ENCODE measurements at places on chromosomes 2 and 18. TPM values are rescaled to one million over a fixed set of nuclear protein-coding genes. Genes with fewer than 3 reads are reported as not detected.

GRCh38 chr2:41937921-41938708 lies 109.7 kb upstream of the PKDCC start:
- peak; percentile 88 for DNase-seq

DNA sequence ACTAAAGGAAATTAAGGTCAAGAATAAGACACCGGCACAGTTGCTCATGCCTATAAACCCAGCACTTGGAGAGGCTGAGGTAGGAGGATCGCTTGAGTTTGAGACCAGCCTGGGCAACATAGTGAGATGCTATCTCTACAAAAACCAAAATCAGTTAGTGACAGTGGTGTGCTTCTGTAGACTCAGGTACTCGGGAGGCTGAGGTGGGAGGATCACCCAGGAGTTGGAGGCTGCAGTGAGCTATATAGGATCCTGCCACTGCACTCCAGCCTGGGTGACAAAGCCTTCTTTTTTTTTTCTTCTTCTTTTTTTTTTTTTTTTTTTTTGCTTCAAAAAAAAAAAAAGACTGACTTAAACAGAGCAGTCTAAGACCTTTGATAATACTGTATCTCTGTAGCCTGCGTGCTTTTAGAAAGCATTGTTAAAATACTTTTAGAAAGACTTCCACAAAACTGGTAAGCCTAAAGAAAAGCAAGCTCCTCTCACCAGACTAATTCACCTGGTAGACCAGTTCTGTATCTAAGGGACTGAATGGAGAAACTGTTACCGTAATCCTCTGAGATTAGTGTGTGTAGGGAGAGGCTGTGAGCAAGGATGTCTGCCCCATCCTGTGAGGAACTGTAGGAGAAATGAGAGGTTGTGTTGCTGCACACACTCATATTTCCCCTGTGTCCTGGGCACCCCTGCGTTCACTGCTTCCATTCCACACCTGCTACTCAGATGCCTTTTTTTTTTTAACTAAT lies 10.8 kb downstream of the RAB12 start:
- no peak for DNase-seq

- no peak for DNase-seq
These were observed 55.7 kb downstream of the GLI2 start for GRCh38 chr2:120791243-120791961.

GRCh38 chr2:206368484-206368883 lies 74.8 kb upstream of the ADAM23 start:
- no peak for DNase-seq

DNA sequence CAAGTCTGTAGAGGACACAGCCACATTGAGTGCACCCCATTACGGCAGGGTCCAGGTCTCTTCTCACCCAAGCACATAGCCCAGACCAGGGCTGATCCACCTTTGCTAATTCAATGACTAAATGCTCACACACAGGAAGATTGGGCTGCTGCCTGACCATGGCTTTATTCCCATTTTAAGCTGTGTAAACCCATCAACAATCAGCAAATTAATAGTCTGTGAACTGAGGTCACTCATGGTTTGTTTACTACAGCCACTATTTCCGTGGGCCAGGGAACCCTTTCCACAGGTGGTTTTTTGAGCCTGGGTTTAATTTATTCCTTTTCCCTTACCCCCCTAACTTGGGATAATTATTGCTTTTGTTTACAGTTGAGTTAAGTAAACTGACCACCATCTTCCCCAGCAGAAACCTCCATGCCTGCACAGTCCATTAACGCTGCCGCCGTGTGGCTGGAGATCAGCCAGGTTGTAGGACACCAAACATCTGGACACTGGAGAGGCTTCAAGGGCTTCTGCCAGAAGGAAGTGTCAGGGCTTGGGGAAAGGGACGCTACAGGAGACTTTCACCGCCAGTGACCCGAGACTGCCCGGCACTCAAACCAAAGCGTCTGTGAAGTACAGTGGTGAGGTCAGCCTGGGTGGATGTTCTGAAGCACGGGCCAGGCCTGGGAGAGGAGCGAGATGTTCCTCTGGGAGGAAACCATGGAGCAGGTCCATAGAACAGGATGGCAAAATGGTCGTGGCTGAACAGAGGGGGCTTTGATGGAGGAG lies 282.9 kb downstream of the DYSF start:
- no peak for DNase-seq

REG3G gene
- not detected for total RNA-seq

GRCh38 chr2:46570396-46570795 lies 91.0 kb downstream of the TMEM247 start:
- DNase-seq = no peak

NTSR2 gene
- total RNA-seq = not detected

DNA sequence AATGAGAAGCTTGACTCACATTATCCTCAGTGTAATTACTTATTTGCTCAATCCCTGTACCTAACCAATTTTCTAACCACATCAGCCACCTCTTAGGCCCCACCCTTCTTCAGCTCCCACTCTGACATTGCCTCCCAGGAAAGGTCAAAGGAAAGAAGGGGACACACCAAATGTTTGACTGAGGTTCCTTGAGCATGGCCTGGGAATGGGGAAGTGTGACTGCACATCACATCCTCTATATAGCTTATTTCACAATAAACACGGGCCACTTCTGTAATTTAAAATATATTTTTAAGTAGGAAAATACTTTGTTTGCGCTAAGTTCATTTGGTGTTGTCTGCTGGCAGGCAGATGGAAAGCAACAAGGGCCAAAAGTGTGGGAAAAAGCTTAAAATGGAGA lies 3.0 kb upstream of the FIGLA start:
- no peak for DNase-seq

DSG2 gene
- total RNA-seq = 32.1 TPM

DNA sequence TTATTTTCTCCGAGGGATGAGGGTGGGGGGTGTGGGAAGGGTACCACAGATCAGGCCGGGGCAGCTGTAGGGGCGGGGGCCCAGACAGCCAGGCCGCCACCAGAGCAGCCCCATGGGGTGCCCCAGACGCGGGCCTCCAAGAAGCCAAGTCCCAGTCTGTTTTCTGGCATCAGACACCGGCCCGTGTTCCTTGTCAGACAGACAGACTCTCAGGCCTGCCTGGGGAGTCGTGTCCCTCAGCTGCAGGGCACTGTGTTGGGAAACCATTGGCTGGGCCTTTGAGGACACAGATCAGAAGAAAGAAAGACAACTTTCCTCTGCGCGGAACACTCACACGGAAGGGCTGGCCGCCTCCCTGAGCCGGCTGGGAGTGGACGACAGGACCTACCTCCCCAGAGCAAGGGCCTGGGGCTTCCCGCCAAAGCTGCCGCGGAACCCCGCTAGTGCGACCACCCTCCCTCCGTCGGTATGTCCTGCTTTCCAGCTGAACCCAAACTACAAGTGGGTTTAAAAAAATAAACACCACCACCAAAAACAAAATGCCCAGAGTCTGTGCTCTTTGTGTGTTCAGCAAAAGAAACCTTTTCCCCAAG lies 88.0 kb downstream of the SMAD7 start:
- DNase-seq = no peak

DNA sequence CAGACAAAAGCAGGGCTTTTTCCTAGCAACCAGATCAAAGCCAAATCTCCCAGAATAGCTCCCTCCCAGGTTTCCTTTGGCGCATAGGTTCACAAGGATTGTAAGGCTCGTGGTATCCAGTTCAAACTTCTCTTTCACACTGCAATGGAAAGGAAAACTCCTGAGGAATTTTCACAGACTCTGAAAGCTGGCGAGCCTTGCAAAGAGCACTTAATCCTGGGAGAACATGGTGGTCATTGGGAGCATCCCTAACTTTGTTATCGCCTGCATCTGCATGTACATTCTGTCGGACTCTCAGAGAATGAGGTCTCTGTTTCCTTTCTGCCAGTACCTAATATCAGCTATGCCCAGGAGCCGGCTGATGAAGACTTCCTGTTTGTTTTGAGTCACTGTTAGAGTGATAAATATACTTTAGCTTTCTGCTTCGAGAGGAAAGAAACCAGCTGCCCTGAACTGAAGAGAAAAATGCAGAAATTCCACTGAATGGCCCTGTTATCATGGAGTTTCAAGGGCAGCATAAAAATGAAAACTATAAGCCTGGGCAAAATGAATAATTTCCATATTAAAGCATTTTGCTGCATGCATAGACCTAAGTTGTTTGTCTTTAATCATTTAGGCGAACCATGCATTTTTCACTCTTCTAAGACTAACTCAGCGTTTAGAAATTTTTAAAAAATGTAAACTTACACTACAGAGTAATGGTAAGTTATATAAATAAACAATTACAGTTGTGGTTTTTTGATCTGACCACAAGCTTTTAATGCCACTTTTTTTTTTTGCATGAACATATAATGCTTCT lies 76.4 kb upstream of the ZEB2 start:
- DNase-seq = no peak

DNA sequence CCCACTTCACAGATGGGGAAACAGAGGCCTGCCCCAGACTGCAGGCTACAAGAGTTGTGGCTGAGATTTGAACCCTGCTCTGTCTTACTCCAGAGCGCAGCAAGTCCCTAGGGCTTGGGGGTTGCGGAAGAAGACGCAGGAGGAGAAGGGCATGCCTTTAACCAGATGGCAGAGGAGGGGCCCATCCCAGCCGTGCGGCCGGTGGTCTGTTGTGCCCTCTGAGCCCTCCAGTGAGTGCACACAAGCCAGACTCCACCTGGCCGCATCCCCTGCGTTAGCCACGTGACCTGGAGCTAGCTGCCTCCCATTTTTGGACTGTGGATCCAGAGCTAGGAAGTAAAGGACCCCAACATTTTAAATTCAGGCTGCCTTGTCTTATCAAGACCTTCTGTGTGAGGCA lies 2.8 kb downstream of the KCNIP3 start:
- no peak for DNase-seq

RGPD4 gene
- not detected for total RNA-seq

ACMSD gene
- total RNA-seq = not detected

- DNase-seq = peak; percentile 36
These were observed 95.2 kb upstream of the BARD1 start for GRCh38 chr2:214904634-214905033.

DNA sequence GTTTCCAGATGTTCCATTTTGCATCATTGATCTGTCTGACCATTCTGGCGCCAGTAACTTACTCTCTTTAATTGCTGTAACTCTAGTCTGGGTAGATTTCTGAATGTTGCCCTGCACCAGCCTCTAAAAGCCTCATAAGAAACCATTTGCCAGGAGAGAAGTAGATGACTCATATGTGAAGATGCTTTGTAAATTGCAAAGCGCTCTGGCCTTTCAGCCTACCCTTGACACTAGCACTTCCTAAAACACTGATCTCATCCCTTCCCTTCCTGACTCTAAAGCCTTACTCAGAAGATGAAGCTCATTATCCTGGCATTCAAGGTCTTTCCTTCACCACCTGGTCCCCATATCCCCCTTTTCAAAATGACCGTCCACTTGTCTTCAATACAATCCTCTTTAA lies 193.2 kb upstream of the MEX3C start:
- DNase-seq = no peak

GPR39 gene
- total RNA-seq = 26.8 TPM

- DNase-seq = no peak
These were observed 330.0 kb upstream of the POU3F3 start for GRCh38 chr2:104523921-104524320.

REG3A gene
- 0.45 TPM for total RNA-seq

OR6B2 gene
- total RNA-seq = not detected

- no peak for DNase-seq
These were observed 45.4 kb downstream of the ODC1 start for GRCh38 chr2:10402653-10403215.

- no peak for DNase-seq
These were observed 78.0 kb upstream of the WIPF1 start for GRCh38 chr2:174675615-174676014.

GRCh38 chr2:207663870-207664545 lies 38.8 kb upstream of the METTL21A start:
- no peak for DNase-seq

HMSD gene
- not detected for total RNA-seq

DNA sequence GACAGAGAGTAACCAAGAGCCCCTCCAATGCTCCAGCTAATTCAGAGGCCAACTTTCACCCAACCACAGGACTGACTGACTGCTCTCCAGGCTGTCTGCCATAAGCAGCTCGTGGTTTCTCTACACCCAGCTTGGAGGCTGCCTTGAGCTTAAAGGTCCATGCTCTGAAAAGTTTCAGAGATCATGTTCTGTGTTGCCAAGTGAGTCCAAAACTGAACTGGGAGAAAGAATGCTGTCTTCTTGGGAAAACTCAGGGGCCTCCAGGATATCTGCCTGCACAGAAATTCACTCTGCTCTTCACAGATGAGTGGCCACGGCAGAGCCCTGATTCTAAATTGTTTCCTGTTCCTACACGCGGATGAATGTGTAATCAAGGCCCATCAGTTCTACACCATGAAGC lies 51.1 kb downstream of the LPIN2 start:
- DNase-seq = no peak

TP53I3 gene
- 24.8 TPM for total RNA-seq

G6PC2 gene
- not detected for total RNA-seq

DNA sequence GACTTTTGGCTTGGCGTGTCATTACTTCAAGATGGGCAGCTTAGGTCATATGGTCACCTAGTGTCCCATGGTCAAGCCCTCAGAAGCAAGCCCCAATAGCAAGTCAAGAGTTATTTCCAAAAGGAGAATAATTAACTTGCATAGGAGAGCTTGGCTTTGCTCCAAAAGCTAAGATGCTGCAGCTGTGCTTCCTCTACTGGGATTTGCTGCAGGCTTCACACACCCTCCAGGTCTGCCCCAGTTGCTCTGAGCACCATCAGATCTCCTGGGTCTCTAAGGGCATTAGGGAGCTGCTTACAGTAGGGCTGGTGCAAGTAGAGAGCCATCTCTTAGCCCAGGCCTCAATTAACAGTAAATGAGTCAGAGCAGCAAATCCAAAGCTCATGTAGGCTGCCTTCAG lies 46.6 kb downstream of the THUMPD2 start:
- DNase-seq = no peak

DNA sequence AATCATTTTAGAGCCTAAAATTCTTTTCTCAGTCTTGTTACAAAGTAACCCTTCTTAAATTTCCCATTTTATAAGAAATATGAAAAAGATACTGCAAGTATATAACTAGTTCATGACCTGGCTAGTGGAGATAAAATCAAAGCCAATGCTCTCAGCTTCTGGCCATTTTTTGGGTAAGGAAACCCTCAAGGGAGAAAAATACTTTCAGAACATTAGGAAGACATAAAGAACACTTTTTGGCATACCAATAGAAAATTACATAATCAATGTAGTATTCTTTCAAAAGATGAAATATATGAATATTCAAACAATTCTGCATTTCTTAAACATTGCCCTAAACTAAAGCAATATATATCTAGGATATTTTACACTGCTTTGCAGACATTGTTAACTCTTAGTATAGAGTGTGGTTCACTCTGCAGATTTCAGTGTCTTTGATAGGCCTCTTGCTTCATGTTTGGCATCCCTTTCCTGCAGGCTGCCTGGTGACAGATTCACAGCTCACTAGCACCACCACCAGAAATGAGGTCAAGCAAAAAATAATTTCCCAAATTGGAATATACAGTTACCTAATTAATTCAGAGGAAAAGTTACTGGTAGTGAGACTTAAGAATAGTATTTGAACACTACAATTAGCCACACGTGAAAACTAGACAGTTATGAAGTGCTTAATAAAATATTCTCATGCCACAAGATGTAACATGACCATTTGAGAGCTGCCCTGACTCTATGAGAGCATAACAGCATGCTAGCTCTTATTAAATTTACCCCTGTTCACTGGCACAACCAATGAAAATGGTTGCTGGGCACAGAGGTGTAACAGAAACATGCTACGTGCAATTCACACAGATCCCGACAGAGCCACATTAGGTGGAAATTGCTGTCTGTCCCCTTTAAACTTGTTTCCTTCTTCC lies 36.0 kb downstream of the PAIP2B start:
- peak; percentile 37 for DNase-seq

RAB17 gene
- 61.5 TPM for total RNA-seq

GRCh38 chr2:126832014-126832413 lies 66.7 kb upstream of the TEX51 start:
- no peak for DNase-seq
